ENCODE measurements at places on chromosomes 7 and 10. TPM values are rescaled to one million over a fixed set of nuclear protein-coding genes. Genes with fewer than 3 reads are reported as not detected.

DNA sequence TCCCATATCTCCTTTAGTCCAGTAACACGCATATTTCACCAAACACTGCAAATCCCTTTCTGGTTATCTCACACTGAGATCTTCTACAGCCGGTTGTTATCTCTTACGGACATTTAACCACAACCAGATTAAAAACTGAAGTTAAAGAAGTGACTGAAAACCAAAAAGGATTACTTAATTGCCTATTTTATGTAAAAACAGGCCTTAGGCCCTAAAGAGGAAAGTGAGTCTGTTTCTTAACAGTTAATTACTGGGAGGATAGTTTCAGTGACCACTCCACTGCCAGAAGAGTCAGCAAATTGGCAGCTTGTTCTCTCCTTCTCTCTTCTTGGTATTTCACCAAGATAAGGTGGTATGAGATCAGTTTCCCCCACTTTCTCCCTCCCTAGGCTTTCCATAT, 161.9 kb upstream of the MEOX2 start:
- DNase-seq = no peak

DNA sequence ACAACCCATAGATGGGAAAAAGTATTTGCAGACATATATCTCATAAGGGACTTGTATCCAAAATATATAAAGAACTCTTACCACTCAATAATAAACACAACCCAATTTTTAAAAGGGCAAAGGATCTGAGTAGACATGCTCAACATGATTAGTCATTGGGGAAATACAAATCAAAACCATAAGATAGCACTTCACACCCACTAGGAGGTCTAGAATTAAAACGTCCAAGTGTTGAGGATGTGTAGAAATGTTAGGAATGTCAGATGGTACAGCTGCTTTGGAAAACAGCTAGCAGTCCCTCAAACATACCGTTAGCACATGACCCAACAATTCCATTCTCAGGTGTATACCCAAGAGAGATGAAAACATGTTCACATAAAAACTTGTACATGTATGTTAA, 8.3 kb downstream of the PSTK start:
- DNase-seq = no peak

DNA sequence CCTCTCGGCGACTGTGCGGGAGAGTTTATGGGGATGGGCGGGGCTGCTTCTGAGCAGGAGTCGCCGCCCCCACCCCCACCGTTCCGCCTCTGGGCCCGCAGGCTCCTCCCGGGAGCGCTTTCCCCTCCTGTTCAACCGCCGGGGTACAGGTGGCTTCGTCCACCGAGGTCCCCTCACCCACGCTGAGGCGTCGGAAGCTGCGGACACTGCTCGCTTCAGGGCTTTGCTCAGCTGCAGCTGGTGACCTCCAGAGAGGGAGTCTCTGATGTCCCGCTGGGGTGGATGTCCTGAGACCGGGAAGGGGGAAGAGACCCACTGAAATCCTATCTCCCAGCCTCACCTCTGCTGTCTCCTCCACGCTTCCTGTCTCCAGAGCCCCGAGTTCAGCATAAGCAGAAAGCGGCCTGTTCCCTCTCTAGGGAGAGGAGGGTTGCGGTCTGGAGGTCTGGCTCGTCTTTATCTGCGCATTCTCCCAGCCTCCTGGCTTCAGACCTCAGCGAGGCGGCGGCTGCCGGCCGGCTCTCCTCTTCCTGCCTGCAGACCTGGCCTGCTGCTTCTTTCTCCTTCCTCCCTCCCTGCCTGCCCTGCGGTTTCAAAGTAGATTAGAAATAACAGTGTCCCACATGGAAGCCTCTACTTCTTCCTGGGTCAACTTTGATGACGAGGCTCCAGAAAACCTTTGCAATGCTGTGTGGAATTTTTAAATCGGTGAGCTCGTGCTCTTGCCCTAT, 1.8 kb downstream of the CYP2E1 start:
- no peak for DNase-seq

GRCh38 chr7:105978035-105978434, 15.0 kb downstream of the CDHR3 start:
- no peak for DNase-seq

SPDYE11 gene
- polyA plus RNA-seq = 0.83 TPM

ARL4A gene
- 35.5 TPM for polyA plus RNA-seq

TFR2 gene
- 0.98 TPM for polyA plus RNA-seq

Data from renal cortex interstitium (tissue), 15 donors.